ENCODE measurements at places on chromosomes 12 and 14. TPM values are rescaled to one million over a fixed set of nuclear protein-coding genes. Genes with fewer than 3 reads are reported as not detected.

GRCh38 chr12:67562513-67563287, 85.8 kb upstream of the DYRK2 start:
- DNase-seq, result no peak

GRCh38 chr12:32270818-32271710, 128.3 kb upstream of the FGD4 start:
- no peak for DNase-seq

GRCh38 chr12:57731411-57732080, 7.0 kb downstream of the AGAP2 start:
- no peak for DNase-seq

GRCh38 chr12:80702889-80703805, 4.3 kb upstream of the MYF6 start:
- DNase-seq, result no peak

The HSPA2 gene
- total RNA-seq, result 33.7 TPM

GRCh38 chr12:63292471-63293221, 141.6 kb upstream of the AVPR1A start:
- no peak for DNase-seq

GRCh38 chr14:21098892-21099595, 589 bp upstream of the ZNF219 start:
- no peak for DNase-seq

DNA sequence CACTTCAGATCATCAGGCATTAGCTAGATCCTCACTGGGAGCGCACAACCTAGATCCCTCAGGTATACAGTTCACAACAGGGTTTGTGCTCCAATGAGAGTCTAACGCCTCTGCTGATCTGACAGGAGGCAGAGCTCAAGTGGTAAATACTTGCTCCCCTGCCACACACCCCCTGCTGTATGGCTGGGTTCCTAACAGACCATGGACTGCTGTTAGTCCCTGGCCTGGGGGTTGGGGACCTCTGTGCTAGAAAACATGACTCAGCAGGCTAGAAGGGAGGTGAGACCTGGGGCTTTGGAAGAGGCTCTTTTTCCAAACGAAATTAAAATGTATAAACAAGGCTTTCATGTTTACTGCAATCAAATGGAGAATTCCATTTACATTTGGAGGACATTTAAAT, 691.1 kb downstream of the FLRT2 start:
- DNase-seq, result no peak

The BMP4 gene
- total RNA-seq, result 23.7 TPM

GRCh38 chr12:77996670-77997069, 166.0 kb downstream of the NAV3 start:
- no peak for DNase-seq

DNA sequence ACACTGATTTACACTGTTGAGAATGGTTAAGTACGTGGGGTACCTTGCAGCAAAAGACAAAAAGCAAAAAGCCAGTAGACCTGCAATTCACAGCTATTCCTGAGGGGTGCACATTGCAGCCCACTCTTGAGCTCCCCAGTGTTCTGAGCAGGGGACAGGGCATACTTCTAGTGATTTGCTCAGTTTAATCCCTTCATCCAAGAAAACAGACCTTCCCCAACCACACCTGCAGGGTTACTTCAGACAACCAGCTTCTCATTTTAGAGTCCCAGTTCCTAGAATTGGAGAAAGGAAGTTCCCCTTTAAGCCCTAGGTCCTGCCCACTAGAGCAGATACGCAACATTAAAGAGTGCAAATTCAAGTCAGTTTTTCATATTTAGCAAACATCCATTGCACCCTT, 3.6 kb upstream of the WSB2 start:
- DNase-seq, result no peak

GRCh38 chr14:54488318-54488645, 498 bp downstream of the GMFB start:
- no peak for DNase-seq

The TMX1 gene
- 34.6 TPM for total RNA-seq

DNA sequence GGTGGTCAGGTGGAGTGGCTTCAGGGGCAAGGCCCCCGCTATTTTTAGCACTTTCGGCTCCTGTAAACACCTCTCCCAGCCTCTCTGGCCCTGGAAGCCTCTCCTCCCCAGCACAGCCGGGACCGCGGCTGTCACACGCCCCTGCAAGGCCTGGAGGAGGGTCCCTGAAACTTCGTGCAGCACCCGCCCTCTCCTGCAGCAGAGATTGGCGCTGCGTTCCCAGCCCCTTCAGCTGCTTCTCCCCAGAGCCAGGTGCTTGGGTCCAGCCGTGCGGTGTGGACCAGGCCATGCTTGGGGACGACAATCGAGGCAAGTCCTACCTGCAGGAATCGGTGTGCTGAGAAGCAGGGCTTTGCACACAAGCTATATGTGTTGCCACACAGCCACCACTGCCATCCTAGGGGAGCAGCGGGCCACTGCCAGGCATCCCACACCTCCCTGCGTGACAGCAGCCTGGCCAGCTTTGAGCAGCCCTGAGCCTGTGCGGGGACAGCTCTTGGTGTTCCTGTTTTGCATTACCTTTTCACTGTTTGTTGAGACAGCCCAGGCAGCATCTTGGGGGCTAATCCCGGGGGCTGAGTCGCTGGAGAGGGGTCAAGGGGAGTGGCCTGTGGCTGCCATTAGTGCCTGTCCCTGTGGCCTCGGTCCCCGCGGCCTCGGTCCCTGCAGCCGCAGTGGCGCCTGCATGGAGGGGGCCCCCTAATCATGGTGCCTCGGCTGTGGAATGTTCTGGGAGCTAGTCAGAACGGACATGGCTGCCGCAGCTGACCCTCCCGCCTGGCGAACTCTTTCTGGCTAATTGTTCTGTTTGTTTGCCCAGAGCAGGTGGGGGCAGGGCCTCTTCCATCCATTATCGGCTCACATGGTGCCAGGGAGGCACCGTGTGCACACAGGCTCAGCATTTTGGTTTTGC, 27.6 kb upstream of the TRAF3 start:
- DNase-seq, result no peak

DNA sequence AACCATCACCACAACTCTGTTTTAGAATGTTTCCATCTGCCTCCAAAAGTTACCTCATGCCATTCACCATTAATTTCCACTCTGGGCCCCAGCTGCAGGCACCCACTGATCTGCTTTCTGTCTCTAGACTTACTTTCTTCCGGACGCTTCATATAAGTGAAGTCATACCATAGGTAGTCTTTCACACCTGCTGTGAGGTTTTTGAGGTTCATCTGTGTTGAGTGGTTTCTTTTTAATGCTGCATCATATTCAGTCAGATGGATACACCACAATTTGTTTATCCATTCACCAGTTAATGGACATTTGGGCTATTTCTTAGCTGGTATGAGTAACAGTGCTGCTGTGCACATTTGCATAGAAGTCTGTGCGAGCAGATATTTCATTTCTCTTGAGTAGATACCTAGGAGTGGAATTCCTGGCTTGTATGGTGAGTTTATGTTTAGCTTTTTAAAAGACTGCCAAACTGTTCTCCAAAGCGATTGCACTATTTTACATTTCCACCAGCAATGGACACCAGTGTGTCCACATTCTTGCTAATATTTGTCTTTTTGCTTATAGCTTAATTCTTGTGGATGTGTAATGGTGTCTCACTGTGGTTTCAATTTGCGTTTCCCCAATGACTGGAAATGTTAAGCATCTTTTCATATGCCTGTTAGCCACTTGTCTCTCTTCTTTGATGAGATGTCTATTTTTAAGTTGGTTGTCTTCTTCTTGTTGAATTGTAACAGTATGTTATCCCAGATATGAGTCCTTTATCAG, 48.3 kb downstream of the ZFYVE21 start:
- DNase-seq, result no peak

The FRMD6 gene
- total RNA-seq, result 72.3 TPM

DNA sequence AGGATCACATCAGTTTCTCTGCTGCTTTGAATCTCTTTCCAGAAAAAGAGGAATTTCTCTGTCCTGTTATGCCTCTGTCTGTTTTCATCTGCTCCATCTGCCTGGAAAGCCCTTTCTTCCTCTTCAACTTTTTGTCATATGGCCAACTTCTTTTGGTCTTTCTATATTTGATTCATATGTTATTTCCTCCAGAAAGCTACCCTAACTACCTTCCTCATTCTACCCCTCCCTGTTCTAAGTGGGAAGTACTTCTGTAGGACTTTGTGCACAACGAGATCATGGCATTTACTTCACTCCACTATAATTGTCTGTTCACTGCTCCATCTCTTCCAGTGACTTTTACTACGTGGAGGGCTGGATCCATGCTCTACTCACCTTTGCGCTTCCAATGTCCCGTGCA, 5.9 kb downstream of the CLEC4D start:
- no peak for DNase-seq

DNA sequence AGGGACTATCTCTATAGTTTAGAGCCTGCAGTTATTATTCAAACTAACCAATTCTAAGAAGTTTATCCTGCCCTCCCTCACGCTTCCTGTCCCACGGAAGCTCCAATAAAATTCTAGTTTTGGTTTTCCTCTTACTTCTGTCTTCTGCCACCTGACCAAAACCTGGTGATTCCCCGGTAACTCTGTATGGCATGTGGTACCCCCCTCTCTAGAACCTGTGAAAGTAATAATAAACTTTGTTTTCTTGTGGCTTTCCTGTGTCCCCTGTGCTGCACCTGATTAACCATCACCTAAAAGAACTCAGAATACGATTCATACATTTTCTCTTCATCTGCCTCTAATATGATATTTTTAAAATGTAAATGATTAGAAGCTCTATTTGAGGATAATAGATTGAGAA, 379.8 kb downstream of the APAF1 start:
- DNase-seq, result no peak

The RPS6KA5 gene
- 1.4 TPM for total RNA-seq

- no peak for DNase-seq
Observed at GRCh38 chr12:78885466-78885865, 20.9 kb downstream of the SYT1 start.

- no peak for DNase-seq
Observed at GRCh38 chr14:101845896-101846295, 84.4 kb downstream of the PPP2R5C start.

- no peak for DNase-seq
Observed at GRCh38 chr12:13534242-13534641, 337.7 kb downstream of the EMP1 start.

The SERPINA12 gene
- not detected for total RNA-seq

- DNase-seq, result no peak
Observed at GRCh38 chr14:87122166-87122565, 870.8 kb downstream of the GALC start.

DNA sequence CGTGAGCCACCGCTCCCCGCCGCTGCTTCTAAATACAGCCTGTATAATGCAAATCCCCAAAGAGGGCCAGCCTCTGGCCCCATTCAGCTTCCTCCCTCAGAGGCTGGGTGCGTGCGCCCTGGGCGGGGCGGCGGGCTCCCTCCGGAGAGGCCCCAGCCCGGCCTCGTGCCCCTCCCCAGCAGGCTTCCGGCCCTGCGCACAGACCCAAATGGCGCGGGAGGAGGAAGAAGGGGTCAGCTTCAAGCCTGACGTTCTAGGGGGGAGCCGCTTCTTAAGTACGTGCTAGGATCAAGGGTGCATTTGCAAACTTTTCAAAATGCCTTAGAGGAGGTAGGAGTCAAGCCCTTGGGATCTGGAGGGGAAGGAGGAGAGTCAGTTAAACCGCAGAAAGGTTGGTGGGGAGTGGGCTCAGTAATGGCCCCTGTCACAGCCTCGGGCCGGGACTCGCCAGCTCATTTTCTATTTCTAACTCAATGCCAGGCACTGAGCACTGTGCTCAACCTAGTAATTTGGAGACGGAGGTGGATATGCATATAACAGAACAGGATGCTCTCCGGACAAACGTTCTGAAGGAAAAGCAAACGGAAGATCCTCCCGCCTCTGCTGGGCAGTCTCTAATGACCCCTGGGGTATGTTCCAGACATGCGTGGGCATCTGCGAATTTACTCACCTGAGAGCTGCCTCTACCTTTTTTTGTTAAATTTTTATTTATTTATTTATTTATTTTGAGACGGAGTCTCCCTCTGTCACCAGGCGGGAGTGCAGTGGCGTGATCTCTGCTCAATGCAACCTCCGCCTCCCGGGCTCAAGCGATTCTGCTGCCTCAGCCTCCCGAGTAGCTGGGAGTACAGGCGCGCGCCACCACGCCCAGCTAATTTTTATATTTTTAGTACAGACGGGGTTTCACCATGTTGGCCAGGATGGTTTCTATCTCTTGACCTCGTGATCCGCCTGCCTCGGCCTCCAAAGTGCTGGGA, 32.3 kb downstream of the NINJ2 start:
- DNase-seq, result no peak

- DNase-seq, result no peak
Observed at GRCh38 chr12:30135776-30136175, 352.0 kb upstream of the TMTC1 start.

GRCh38 chr12:91043408-91043807, 14.4 kb downstream of the KERA start:
- no peak for DNase-seq

DNA sequence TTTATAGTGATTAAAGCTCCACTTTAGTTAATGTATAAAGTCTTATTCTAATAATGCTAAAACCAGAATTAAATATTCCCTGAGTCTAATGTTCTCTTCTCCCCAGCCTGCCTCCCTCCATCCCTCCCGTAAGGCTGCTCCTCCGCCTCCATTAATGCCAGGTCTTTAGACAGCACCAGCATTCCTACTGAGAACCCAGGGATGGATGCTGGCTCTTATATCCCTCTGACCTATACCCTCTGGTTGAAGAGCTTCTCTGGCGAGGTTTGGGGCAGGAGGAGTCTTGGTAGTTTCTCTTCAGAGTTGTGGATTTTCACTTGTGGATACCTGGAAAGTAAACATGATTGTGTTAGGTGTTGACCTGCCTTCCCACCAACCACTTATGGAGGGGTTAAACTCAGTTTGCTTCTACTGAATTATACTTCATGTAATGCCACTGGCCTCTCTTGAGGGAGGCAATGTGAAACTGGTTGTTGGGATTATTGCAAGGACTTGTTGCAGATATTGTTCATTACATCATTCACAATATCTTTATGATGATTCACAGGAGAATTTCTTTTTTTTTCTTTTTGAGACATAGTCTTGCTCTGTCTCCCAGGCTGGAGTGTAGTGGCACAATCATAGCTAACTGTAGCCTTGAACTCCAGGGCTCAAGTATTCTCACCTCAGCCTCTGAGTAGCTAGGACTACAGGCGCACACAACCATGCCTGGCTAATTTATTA, 11.1 kb upstream of the SMAGP start:
- DNase-seq, result no peak

The PHC1 gene
- total RNA-seq, result 50.1 TPM
